ENCODE measurements at places on chromosomes 4 and X.

- DNase-seq: no peak
These were observed 1892.3 kb upstream of the TENM3 start for GRCh38 chr4:180350901-180351300.

DNA sequence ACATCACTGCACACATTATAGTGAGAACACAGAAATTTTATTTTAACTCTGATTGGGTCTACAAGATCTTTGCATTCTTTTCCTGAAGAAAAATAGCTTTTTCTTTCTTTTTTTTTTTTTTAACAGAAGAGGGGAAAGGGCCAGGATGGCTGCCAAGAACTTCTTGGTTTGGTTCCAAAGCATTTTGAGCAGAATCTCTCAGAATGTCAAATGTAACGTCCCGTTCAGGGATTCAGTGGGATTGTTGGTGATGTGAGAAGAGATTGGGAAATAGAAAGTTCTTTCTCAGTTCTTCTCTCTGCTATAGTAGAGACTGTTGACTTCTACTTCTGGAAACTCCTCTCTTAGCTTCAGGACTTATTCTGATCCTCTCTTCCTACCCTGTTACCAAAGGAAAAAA is 70.9 kb upstream of the CBR4 start:
- no peak for DNase-seq

DNA sequence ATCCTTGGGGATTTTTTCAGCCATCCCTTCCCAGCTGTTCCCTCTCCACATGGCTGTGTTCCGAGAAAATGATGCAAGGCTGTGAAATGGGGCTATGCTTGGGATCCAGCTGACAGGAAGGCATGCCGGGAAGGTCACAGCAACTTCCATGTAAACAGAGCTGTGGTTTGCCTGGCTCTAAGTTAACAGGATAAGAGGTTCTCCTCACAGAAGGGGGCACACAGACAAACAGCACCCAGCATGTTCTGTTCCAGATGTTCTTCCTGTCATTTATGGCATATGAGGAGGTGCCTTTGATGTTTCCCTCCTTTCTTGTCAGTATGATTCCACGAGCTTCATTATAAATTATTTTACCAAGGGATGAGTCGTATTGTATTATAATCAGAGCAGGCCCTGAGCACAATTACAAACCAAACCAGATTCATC is 220.7 kb downstream of the ANTXR2 start:
- DNase-seq: no peak

- DNase-seq: no peak
These were observed 74.0 kb upstream of the VMA21 start for GRCh38 chrX:151323054-151323453.

DNA sequence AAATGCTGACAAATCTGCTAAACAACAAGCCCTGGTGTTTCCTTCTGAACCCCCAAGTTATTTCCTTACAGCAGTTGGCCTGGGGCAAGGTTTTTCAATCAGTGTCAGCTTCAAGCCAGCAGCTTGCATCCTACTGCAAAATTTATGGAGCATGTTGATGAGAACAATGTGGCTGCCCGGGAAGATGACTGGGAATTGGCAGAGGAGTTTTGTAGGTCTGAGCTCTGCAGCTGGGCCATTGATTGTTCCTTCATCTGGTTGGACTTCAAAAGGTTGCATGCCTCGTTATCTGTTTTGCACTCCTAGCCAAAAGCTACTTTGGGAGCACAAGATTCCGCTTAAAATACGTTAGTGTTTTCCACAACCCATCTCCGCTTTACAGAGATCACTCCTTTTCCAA is 1030.3 kb upstream of the LCORL start:
- DNase-seq: no peak

DNA sequence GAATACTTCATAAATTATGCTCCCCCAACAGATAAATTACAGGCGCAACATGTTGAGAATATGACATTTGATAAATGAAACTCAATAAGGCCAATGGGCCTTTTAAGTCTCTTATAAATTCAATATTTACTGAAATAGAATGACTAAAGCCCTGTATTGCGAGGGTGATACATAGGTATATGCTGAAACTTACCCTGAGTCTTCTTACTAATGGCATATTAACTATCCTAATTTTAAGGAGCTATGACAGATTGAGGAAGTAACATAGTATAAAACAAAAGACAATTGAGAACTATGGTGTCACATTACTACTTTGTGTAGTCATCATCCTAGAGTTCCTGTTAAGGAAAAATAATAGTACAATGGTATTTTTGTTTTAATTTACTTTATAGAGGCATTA is 440.7 kb downstream of the IL15 start:
- DNase-seq: no peak

GRCh38 chr4:43242606-43243005 is 350.1 kb downstream of the GRXCR1 start:
- DNase-seq: no peak

- DNase-seq: no peak
These were observed 68.4 kb downstream of the LDB2 start for GRCh38 chr4:16830081-16830480.

DNA sequence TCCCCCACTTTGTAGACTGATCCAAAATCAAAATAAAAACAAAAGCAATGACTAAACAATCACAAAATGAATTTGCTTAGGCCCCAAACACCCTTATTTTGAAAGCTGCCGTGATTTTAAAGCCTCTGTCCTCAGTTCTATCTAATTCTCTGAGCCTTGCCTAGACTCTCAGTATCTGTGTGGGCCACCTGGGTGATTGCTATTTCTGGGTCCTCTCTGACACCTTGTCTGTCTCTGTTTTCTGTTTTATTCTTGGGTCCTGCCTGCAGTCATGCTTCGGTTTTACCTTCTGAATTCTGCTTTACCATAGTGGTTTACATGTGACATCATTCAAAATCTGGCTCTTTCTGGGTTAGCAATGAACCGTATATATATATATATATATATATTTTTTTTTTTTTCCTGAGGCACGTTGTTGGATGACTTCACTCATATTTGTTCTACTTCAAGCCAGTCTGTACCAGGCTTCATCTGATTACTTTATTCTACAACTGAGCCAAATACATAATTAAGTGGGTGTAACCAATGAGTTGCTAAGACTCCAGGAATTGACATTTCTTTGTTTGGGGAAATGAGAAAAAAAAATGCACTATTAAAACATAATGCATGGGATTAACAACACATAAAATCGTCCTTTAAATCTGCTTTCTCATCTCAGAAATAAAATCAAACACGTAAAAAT is 710.7 kb upstream of the SLIT2 start:
- DNase-seq: no peak

DNA sequence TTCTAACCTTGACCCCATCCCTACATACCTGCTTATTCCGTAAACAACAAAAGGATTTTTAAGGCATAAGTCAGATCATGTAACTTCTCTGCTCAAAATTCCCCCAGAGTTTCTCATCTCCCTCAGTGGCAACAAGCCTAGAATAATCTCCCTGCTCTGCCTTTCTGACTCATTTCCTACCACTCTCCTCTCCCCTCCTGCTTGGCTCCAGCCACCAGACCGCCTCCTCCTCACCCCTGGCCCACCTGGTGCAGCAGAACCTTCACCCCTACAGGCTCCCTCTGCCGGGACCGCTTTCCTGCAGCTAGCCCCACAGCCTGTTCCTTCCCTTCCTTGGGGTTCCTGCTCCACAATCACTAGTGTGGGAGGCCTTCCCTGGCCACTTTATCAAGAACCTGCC is 32.1 kb downstream of the TSPAN5 start:
- no peak for DNase-seq

DNA sequence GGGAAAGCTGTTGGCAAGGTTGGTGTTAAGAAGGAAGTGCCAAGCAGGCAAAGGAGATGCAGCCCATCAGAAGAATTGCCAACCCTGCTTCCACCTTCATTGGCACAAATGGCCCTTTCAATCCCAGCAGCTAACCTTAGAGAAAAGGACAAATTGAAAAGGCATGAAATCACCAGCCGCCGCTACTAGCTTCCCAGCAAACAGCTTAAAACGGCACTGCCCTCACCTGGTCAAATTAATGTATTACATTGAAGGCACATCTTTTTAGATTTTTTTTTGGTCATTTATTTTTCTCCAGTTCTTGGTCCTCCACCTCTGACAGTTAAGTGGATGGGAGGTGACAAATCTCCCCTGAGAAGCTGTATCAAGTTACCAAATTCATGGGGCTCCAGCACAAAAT is 51.0 kb upstream of the NHSL2 start:
- DNase-seq: no peak

- no peak for DNase-seq
These were observed 59.3 kb downstream of the MAML3 start for GRCh38 chr4:140094438-140095420.

Data from cortex of kidney (tissue), 1 donor.